Right kidney (tissue), 9 donors: ENCODE measurements at places on chromosomes 11 and 22.

- DNase-seq, result no peak
Measured at GRCh38 chr11:92130421-92130831, 94.2 kb upstream of the FAT3 start.

DNA sequence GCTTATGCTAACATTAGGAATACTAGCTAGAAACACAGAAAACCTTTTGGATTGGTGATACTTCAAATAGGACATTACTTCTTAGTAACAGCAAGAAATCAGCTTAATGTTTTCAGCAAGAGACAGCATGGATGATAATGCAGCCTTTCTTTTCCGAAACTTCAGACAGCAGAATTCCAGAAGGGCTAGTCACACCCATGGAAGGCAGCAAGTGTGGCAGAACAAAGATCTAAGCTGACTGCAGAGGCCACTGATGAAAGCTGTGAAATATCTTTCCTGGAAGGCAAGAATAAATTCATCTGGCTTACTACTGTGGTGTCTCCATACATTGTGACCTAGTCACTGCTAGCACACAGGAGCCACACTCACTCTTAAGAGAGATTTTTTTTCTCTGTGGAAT lies 100.3 kb downstream of the CCDC83 start:
- DNase-seq, result no peak

- DNase-seq, result no peak
Measured at GRCh38 chr11:85431319-85431718, 195.8 kb downstream of the DLG2 start.

- no peak for DNase-seq
Measured at GRCh38 chr11:100711984-100712383, 24.9 kb downstream of the ARHGAP42 start.

- no peak for DNase-seq
Measured at GRCh38 chr22:35454416-35455054, 54.6 kb downstream of the MCM5 start.

DNA sequence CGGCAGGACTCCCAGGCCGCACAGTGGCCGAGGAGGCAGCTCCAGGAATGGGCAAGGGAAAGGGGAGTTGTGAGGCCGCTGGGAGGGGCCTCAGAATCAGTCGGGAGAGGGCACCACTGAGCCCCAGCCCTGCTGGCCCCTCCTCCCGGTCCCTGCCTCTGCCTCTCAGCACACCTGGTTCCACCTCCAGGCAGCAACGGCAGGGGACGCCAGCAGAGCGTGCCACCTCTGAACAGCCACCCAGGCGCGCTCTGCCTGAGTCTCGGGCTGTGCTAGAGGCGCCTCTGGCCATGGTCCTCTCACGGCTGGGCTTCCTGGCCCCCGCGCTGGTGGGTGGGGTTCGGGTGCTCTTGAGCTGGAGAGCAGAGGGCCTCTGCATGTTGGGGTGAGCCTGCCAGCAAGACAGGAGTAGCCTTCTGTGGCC lies 33.0 kb downstream of the MOB2 start:
- DNase-seq, result no peak

GRCh38 chr22:28798810-28799605 lies 1.4 kb downstream of the XBP1 start:
- DNase-seq, result no peak

- no peak for DNase-seq
Measured at GRCh38 chr22:27110665-27111451, 453.5 kb downstream of the MIAT start.

GRCh38 chr11:103901656-103902055 lies 134.8 kb upstream of the DDI1 start:
- no peak for DNase-seq

- no peak for DNase-seq
Measured at GRCh38 chr11:64095273-64095817, 59.6 kb downstream of the FLRT1 start.

- no peak for DNase-seq
Measured at GRCh38 chr22:30325065-30325720, 1.5 kb downstream of the TBC1D10A start.

- no peak for DNase-seq
Measured at GRCh38 chr22:47130883-47131631, 368.6 kb downstream of the TBC1D22A start.

- no peak for DNase-seq
Measured at GRCh38 chr11:7570241-7570640, 56.4 kb downstream of the PPFIBP2 start.

DNA sequence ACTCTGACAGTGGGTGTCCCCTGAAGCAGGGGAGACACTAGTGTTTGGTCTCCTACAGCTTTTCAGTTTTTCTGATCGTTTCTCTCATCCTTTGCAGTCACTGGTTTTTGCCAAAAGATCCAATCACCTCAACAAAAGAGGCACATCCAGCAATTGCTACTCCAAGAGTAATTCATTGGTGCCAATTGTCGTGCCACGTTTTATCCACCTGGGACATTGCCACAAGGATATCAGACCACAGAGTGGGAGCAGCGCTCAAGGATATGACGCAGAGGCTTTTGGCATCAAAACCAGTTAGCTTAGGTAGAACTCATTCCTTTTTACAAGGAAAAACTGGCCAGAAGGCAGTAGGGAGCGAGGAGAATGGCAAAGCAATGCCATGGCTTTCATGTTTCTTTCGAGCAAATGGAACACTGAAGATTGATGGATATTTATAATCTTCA lies 40.9 kb upstream of the BLID start:
- no peak for DNase-seq

- no peak for DNase-seq
Measured at GRCh38 chr11:126607776-126608541, 252.5 kb downstream of the ST3GAL4 start.

- DNase-seq, result no peak
Measured at GRCh38 chr11:107218123-107219013, 200.1 kb upstream of the GUCY1A2 start.

- DNase-seq, result no peak
Measured at GRCh38 chr11:67002921-67003411, 20.0 kb upstream of the SYT12 start.

- DNase-seq, result no peak
Measured at GRCh38 chr11:117413616-117414015, 86.0 kb downstream of the CEP164 start.

DNA sequence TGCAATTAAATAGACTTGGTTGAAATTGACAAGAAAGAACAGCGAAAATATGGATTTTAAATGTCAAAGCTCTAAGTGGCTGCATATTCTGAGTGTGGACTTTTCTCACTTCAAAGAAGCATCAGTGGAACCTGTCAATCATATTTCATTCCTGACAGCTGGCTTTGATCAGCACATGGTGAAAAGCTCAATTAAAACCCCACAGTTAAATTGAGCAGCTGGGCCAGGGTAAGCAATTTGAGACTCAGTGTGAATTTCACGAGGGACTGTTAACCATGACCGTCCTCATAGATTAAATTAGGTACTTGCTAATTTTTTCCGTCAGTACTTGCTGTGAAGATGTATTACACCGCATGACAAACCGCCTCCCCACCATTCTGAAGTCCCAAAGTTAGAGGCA lies 11.0 kb upstream of the OR10D3 start:
- DNase-seq, result no peak

DNA sequence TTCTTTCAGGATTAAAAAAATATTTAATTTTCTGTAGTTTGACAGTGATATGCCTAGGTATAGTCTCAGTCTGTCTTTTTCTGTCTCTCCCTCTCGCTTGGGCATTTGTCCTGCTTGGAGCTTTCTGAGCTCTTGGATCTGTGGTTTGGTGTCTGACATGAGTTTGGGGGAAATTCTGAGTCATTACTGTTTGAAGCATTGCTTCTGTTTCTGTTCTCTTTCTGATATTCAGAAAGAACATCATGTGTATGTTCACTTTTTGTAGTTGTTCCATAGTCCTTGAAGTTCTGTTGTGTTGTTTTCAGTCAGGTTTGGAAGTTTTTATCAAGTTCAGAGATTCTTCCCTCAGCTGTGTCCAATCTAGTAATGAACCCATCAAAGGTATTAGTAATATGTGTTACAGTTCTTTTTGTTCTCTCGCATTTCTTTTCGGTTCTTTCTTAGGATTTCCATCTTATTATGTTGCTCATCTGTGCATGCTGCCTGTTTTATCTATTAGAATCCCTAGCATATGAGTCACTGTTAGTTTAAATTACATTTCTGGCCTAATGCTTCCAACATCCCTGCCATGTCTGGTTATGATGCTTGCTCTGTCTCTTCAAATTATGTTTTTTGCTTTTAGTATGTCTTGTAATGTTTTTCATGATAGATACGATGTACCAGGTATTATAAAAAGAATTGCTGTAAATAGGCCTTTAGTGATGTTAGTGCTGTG lies 48.4 kb downstream of the DDX10 start:
- DNase-seq, result no peak

GRCh38 chr22:25023879-25024278 lies 71.4 kb downstream of the KIAA1671 start:
- DNase-seq, result no peak

DNA sequence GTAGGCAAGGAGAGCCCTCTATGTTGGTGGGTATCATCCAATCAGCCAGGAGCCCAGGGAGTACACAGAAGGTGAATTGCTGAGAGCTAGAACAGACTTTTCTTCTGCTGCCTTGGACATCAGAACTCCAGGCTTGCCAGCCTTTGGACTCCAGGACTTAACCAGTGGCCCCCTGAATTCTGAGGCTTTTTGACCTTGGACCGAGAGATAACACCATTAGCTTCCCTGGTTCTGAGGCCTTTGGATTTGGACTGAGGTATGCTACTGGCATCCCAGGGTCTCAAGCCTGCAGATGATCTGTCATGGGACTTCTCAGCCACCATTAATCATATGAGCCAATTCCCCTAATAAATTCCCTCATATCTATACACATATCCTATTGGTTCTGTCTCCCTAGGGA lies 21.5 kb downstream of the TCF20 start:
- no peak for DNase-seq

- no peak for DNase-seq
Measured at GRCh38 chr11:58965246-58965985, 26.1 kb downstream of the GLYATL1 start.

GRCh38 chr11:2390725-2391151 lies 9.8 kb upstream of the TSSC4 start:
- DNase-seq, result no peak

DNA sequence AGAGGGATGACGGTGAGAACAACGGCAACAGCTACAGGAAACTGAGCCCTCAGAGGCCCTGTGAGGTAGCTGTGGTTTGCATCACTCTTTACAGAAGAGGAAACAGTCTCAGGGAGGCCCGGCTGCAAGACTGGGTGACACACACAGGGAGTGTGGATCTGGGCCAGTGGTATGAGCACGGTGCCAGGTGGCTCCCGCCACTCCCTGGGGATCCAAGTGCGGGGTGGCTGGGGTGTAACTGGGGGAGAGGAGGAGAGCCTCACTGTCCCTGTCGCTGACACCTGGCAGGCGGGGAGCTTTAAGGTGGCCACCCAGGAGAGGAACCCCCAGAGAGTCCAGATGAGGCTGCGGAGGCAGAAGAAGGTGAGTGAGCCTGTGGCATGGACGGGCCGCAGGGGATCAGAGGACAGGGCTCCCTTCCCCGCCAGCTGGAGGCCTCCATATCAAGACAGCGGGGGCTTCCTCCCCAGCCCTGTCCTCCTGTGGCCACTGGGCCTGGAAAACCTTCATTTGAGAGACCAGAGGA lies 5.6 kb downstream of the RGL4 start:
- no peak for DNase-seq

DNA sequence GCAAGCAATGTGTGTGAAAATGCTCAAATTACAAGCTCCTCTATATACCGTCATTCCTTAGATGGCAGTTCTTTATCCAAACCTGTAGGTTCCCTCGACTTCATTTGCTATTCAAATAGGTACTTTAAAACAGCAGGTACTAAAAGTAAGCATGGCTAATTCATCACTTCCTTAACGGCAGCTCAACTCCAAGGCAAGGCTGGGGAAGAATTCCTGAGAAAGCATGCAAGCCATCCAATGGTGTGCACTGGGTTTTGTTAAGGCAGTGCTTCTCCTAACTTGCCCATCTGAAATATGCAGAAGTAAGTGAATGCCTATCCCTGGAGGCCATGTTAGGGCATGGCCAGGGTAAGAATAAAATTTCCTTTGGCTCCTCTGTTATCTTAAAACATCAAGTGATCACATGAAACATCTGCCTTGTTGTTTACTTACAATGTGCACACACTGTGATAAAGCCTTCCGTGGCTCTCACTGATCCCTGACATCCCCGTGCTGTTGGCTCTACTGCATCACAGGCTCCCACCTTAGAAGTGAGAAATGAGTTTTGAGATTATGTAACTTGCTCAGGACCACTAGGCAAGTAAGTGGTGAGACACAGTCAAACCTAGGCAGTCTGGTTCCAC lies 52.1 kb downstream of the SMCO4 start:
- no peak for DNase-seq

- peak; percentile 29 for DNase-seq
Measured at GRCh38 chr11:75816561-75817239, 1.7 kb downstream of the UVRAG start.

DNA sequence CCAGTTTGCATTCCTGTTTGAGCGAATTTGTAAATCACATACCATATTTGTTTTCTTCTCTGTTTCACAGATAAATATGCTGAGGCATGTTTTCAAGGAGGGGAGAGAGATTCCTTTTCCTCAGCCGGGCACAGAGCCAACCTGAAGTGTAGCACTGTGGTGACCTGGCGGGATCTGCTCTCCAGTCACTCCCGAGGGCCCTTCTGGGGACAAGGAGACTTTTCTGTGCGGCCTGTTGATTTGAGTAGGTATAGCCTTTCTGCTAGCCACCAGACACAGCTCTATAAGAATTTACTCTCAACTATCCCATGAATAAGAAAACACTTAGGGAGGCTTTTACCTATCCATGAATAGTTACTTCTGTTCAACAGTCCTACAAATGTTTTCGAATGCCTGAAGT lies 63.5 kb upstream of the FDX1 start:
- no peak for DNase-seq

GRCh38 chr11:17157761-17158160 lies 50.0 kb downstream of the PIK3C2A start:
- DNase-seq, result no peak

- peak; percentile 67 for DNase-seq
Measured at GRCh38 chr11:638631-639331, 1.7 kb downstream of the DRD4 start.

DNA sequence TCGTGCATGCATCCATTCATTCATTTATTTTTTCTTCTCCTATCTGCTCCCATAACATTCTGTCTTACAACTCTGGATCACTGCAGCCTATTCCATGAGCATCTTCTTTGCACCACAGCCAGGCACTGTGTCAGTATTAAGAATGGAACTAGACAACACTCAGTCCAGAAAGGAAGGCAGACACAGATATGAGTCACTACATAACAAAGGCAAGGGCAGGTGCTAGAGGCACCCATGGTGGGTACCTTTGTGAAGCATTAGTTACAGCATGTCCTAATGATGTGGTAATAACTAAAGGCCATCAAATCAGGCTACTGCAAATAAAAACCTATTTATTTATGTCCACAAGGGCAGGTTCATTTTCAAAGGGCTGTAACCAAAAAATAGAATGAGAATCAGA lies 28.1 kb downstream of the TENM4 start:
- DNase-seq, result no peak

DNA sequence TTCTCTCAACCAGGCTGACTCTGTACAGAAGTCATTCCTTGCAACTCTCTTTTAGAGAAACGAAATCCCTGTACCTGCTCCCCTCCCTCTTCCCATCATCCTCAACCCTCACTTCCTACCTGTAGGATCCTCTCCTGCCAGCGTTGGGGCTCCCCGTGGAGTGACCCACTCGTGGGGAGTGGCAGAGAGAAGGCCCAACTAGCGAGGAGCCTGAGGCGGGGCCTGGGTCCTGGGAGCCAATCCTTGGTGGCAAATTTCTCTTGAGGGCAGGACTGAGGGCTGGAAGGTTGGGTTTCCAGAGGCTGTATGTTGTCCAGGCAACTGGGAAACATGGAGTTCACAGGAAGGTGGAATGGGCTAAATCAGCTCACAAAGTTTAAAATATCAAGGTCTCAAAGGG lies 10.4 kb downstream of the NHERF4 start:
- DNase-seq, result no peak
